ENCODE measurements at places on chromosomes 6 and 20.
A peak's percentile ranks its signal among the peaks of the same experiment; 100 is the strongest.

DNA sequence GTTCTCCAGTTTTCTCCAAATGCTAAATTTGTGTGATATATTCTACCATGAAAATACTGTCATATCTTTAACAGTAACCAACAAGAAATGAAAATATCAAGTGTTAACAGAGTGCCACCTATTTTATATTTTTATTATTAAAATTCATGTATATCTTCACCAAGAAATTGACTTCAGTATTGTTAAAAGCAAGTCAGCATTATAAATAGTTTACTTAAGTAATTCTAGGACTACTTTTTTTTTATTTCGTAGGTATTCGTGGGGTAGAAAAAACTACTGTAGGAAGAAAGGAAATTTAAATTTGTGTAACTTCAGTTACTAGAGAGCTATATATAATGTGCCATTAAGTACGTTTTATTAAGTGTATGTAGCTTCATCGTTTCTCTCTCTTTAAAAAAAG is 6.3 kb upstream of the MAN1A1 start:
- no peak overlapping the region for H3K4me3 ChIP-seq
- no peak overlapping the region for H3K27ac ChIP-seq
- DNase-seq, result no peak
- H3K36me3 ChIP-seq, result no peaks in the 10 kb centered on the region
- H3K27me3 ChIP-seq, result no peaks in the 10 kb centered on the region
- no peaks in the 10 kb centered on the region for H3K4me1 ChIP-seq

GRCh38 chr6:13429406-13429753 is 58.0 kb downstream of the GFOD1 start:
- no peak for DNase-seq
- H3K36me3 ChIP-seq, result no peaks in the 10 kb centered on the region
- peaks cover 20% of the 10 kb centered on the region for H3K4me1 ChIP-seq
- no peak overlapping the region for H3K4me3 ChIP-seq
- no peak overlapping the region for H3K27ac ChIP-seq
- no peaks in the 10 kb centered on the region for H3K27me3 ChIP-seq

DNA sequence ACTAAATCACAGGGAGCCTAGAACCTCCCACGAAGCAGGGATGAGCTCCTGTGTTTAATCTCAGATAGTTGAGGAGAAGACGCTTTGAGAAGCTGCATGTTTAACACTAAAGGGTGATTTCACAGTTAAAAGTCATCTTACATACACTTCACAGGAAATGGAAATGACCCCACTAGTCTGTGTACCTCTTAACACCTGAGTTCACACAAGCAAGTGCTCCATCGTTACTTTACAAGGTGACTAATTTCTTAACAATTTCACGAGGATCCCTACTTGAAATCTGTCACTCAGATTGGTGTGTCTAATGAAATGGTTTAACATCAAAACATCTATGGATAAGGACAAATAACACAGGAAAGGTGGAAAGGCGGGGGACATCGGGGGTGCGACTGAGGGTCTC is 93.8 kb upstream of the RPS6KA2 start:
- no peak for DNase-seq
- H3K27me3 ChIP-seq, result no peaks in the 10 kb centered on the region
- no peak overlapping the region for H3K27ac ChIP-seq
- H3K4me1 ChIP-seq, result no peaks in the 10 kb centered on the region
- H3K4me3 ChIP-seq, result no peak overlapping the region

DNA sequence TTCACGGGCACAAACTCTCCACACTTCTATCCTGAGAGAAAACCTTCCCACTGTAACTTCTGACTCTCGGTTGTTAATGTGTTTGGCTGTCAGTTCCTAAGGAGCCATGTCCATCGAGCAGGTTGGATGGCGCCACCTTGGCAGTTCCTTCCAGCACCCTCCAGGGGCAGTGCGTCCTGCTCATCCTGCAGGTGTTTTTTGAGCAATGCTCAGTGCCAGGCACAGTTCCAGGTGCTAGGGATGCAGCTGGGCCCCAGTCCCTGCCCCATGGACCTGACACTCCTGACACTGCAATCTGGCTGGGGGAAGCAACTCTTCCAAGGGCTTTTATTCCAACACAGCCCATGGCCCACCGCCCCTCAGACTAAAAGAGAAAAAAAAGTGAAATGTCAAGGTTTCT is 376.4 kb downstream of the PREX1 start:
- no peak overlapping the region for H3K4me3 ChIP-seq
- no peak overlapping the region for H3K27ac ChIP-seq
- H3K36me3 ChIP-seq, result no peaks in the 10 kb centered on the region
- no peak for DNase-seq
- H3K4me1 ChIP-seq, result no peaks in the 10 kb centered on the region

DNA sequence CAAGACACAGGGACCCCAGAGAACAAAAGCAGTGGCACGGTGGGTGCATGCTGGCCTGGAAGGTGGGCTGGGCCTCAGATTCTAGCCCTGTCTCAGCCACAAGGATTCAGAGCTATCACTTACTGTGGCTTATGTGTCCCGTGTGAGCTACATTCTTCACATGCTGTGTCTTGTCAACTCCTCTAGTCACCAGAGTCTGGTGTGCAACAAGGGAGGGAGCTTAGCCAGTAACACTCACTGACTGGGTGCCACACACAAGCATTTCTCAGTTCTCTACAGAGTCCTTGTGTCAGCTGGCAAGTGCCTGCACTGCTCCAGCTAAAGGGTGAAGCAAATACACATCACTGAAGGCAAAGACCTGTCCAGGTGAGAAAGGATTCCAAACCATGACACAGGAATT is 186.9 kb upstream of the CDYL start:
- H3K27ac ChIP-seq, result no peak overlapping the region
- H3K4me1 ChIP-seq, result no peaks in the 10 kb centered on the region
- no peaks in the 10 kb centered on the region for H3K27me3 ChIP-seq
- H3K4me3 ChIP-seq, result no peak overlapping the region
- DNase-seq, result no peak

- H3K27me3 ChIP-seq, result no peaks in the 10 kb centered on the region
- H3K4me3 ChIP-seq, result peak overlapping the region; percentile 41
- peak overlapping the region; percentile 38 for H3K27ac ChIP-seq
- no peak for DNase-seq
These were observed 19.2 kb upstream of the LMBRD1 start for GRCh38 chr6:69816026-69816425.

Data from effector memory CD4-positive, alpha-beta T cell (primary cell).